ENCODE measurements at places on chromosomes 1 and 21.

- DNase-seq: no peak
Observed at GRCh38 chr1:109116286-109116685, 2.4 kb downstream of the ELAPOR1 start.

DNA sequence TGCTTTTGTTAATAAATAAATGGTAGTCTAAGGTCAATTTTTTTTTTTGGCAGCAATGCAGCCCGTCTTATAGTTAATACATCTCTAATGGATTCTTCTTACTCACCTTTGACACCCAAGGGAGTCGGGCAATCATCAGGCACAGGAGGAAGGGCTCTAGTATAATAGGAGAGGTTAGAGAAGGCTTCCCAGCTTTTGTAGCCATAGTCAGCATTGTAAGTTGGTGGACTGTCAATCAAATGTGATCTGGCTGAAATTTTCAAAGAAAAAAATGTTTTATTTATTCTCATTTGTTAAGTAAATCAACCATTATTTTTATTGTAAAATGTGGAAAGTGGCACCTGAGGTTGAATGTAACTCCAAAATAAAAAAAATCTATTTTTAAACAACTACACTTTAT, 2.1 kb downstream of the PTGS2 start:
- no peak for DNase-seq

GRCh38 chr1:115782571-115783281, 14.2 kb upstream of the CASQ2 start:
- no peak for DNase-seq

DNA sequence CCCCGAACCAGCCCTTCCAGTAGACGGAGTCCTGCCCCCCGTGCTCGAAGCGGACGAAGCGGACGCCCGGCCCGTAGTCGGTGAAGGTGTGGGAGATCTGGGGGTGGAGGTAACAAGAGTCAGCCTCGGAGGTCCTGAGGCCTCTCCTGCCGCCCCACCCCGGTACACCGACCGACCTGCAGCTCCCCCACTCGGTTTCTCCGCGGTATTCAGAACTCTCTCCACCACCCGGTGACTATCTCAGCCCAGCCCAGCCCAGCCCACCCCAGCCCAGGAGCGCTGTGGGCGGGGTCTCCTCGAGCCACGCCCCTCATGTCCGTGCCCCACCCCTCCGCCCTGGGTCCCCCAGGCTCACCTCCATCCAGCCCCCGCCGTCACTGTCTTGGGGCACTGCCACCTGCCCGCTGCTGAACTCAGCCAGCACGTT, 5.5 kb downstream of the FBXO2 start:
- DNase-seq: peak; percentile 8

DNA sequence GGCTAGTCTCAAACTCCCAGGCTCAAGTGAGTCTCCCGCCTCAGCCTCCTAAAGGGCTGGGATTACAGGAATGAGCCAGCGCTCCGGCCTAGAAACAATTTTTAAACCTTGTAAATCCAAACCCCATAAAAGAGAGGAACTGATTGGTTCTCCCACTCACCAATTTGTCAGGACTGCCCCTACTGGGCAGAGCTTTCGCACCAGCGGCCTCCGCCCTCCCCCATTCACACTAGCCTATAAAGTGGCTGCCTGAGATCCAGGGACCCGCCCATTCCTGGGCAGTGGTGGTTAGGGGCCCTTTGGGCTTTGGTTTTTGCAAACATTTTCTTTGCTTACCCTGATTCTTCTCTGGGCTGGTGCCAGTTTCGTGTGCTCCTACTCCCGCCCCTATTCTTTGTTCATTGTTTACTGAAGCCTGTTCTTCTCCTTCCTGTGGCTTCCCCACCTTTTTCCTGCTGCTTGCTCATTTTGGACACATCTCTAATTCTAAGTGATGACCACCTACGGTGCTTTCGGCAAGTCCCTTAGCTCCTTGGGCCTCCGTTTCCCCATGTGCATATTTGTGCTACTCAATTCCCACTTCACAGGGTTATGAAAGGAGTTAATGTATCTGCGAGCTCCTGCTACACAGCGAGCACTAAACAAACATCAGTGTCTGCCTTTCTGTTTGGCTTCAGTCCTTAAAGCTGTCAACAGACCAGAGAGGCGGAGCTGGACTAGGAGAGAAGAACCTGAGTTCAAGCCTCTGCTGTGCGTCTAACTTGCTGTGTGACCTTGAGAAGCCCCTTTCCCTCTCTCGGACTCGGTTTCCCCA, 39.8 kb upstream of the CLIC4 start:
- no peak for DNase-seq

DNA sequence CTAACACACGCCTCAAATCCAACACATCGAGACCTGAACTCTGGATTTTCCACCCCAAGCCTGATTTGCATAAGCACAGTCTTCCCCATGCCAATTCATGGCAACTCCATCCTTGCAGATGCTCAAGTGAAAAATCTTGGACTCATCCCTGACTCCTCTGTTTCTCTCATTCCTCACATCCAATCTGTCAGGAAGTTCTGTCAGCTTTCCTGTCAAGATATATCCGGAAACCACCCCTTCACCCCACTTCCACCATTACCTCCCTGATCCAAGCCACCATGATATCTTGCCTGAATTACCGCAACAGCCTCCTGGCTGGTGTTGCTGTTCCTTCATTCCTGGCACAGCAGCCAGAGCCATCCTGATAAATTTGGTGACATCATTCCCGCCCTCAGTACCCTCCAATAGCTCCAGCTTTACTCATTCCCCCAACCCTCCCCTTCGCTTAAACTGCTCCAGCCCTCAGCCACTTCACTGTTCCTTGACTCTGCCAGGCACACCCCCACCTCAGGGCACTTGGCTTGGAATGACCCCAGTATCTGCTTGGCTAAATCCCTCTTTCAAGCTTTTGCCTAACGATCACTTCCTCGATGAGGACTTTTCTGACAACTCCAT, 17.4 kb downstream of the TCEA3 start:
- DNase-seq: no peak

DNA sequence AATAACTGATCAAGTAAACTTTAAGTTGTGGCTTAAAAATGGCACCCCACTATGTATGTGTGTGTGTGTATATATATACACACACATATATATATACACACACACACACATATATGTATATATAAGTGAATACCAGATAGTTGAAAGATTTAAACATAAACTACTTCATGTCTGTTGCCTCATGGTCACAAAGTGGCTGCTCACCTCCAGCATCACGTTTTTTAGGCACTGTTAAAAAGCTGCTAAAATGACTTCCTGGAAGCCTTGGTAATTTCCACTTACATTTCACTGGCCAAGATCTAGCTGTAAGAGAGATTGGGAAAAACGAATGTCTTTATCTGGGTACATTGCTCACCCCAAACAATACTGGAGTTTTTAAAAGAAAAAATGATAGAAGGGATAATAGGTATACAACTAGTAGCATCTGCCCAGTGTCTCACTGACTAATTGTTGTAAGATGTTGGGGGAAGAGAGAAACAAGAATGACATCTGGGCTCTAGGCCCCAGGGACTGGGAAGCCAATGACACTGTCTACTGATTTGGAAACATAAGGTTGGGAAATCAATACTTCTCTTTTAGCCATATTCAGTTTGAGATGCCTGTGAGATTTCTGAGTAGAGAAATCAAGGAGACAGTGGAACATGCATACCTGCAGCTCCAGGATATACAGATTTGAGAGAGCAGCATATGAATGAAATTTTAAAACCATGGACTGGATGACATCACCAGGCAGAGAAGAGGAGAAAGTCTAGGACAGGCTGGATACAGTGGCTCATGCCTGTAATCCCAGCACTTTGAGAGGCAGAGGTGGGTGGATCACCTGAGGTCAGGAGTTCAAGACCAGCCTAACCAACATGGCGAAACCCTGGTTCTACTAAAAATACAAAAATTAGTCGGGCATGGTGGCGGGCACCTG, 42.8 kb downstream of the CLDN14 start:
- DNase-seq: no peak

DNA sequence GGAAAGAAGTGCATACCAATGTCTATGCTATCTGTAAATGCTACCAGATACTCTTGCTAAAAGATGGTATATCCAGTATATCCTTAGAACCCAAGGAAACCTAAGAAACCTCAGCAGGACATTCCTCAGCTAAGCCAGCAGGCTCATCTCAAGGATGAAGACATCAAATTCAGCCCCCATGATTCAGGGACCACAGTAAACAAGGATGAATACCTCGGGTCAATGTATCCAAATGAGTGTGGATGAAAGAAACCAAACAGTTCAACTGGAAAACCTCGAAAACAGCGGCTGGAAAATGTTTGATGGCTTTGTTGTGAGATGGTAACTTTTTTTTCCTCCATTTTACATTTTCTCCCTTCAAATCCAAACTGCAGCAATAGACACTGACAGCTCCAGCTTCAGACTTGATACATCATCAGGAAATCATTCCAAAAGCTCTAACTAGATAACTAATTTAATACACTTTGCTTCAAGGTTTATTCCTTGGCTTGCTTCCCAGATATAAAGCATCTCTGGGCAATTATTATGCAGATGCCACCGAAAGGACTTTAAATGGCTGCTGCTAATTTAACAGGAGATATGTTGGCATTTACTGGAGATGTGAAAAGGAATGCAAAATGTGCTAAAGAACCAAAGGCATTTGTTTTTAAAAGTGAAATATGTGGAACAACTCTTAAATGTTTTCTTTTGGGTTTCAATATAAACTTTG, 73.6 kb downstream of the SMYD2 start:
- DNase-seq: no peak

GRCh38 chr1:89347296-89347695, 16.6 kb upstream of the GBP6 start:
- no peak for DNase-seq
